Spleen (tissue), 13 donors: ENCODE measurements at places on chromosomes 1 and 21. TPM values are rescaled to one million over a fixed set of nuclear protein-coding genes. Genes with fewer than 3 reads are reported as not detected.

DNA sequence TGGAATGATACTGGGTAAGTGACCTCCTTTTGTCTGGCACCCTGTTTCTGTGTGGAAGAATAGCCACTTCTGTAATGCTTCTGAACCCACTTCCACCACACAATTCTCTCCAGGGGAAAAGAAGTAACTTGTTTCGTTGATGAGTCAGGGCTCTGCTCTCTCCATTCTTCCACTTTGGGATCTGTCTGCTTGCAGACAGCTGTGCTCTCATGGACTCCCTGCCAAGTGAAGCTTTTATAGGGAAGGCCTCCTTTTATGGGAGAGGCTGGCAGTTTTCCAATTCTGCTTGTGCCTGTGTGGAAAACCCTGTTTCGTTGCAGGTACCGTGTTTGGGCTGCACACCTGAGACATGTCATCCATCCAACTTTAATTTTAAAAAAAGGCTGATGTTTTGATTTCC is 130.7 kb downstream of the GIPC2 start:
- H3K27ac ChIP-seq = no peak overlapping the region
- H3K4me1 ChIP-seq = no peaks in the 10 kb centered on the region
- H3K36me3 ChIP-seq = no peaks in the 10 kb centered on the region
- no peak overlapping the region for H3K4me3 ChIP-seq
- no peaks in the 10 kb centered on the region for H3K27me3 ChIP-seq
- no peak for DNase-seq

DNA sequence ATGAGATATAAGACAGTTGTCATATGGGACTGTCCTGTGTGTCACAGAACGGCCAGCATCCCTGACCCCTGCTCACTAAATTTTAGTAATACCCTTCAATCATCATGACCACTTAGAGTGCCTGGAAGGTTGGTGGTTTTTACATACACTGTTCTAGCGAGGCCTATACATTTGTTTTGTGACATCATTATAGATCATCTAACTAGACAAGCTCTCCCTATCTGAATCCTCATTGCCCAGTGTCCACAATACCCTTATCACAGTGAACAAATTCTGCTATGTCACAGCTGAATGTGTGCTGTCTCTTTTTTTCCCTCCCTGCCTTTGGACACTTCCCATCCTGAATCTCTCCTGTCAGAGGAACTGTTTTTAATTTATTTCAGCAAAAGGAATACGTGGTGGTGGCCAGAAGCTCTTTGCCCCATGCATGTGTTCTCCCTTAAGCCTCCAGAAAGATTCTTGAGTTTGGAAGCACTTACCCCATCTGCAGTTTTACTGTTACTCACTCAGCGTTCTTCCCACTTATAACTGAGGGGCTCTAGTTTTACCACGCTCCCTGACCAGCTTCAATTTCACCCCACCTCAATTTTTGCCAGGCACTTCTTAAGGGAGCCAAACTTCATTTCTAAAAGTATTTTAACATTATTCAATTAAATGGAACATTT is 70.3 kb downstream of the OLFML2B start:
- no peaks in the 10 kb centered on the region for H3K27me3 ChIP-seq
- H3K36me3 ChIP-seq = peaks cover 32% of the 10 kb centered on the region
- DNase-seq = no peak
- no peak overlapping the region for H3K4me3 ChIP-seq
- H3K27ac ChIP-seq = no peak overlapping the region

Gene CFHR2
- total RNA-seq = not detected

Gene C1orf21
- total RNA-seq = 24.2 TPM

Gene SELL
- 293 TPM for total RNA-seq

DNA sequence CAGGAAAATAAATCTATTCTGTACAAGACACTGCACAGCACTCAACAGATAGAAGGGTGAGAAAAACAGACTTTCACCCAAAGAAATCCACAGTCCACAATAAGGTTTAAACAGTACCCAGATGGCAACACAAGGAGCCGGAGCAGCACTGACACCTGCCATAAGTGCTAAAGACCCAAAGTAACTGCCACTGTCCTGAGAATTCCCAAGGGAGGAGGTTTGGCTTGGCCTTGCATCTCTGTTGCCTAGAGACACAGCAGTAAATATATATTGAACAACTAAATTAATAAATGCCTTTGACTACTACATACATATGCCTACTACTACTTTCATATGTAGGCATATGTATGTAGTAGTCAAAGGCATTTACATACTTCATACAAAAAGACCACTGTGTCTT is 68.0 kb downstream of the VAV3 start:
- H3K36me3 ChIP-seq = no peaks in the 10 kb centered on the region
- no peak for DNase-seq
- H3K27ac ChIP-seq = peak overlapping the region; percentile 59
- no peak overlapping the region for H3K4me3 ChIP-seq
- peaks cover 29% of the 10 kb centered on the region for H3K4me1 ChIP-seq
- no peaks in the 10 kb centered on the region for H3K27me3 ChIP-seq
